ENCODE measurements at places on chromosomes 11 and 22.

DNA sequence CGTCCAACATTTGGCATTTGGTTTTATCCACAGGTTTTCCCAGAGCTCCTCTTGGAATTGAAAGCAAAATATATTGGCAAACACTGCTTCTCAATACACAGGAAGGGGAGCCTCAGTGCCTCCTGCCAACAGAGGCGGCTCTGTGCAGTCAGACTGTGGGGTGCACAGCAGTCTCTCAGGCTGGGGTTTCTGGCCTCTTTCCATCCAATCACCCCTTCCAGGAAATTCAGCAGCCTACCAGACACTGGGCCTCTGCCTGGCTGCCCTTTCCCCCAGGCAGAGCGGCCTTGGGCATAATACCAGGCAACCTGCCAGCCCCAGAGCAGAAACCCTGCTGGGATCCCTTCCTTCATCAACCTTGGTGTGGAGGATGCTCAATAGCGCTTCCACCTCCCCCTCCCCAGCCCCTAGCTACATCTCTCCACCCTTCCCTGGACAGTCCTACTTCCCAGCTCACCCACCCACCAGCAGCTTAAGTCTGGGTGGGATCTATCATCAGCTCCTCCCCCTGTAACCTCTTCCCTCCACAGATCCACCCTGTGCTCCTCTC, 17.8 kb upstream of the RAPSN start:
- DNase-seq = no peak

DNA sequence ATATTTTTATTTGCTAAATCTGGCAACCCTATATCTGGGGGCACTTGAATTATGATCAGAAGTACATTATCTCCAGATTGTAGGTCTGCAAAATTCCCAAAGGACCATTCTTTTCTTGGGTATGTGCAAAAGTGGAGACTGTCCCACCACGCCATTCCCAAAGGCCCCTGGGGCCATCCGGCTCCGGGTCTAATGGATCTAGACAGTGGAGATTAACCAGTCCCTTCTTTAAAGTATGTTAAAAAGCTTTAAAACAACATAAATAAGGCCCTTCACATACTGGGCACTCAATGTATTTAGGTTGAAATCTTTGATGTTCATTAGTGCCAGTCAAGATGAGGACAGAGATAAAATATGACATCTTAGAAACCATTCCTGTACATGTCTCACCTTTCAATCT, 124.1 kb downstream of the MAML2 start:
- DNase-seq = no peak

DNA sequence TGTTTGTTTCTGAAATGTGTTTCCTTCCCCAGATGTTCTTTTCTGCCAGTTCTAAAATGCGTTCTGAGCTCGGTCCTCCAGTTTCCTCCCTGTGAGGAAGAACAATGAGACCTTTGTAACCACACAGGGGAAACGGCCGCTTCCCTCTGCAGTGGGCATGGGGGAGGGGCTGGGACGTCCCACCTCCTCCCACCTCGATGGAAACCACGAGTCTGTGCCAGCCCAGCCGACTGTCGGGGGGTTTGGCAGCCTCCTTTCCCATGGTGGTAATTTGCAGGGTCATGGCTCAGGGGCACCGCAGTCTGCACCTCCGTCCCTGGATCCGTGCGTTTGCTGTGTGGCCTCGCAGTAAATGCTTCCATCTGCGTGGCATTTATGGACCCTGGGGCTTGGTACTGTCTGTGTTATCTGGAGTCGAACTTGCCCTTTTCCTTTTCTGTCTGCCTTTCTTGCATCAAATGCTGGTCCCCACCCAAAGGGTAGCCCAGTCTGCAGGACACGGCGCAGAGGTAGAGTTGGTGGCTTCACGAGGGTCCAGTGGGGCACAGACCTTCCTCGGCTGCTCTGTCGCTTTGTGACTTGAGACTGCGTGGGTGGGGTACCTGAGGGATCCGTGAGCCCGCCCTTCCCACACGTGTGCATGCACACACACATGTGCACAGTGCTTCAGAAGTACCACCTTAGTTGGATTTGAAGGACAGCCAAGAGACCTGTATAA, 16.1 kb downstream of the LRP5 start:
- no peak for DNase-seq

DNA sequence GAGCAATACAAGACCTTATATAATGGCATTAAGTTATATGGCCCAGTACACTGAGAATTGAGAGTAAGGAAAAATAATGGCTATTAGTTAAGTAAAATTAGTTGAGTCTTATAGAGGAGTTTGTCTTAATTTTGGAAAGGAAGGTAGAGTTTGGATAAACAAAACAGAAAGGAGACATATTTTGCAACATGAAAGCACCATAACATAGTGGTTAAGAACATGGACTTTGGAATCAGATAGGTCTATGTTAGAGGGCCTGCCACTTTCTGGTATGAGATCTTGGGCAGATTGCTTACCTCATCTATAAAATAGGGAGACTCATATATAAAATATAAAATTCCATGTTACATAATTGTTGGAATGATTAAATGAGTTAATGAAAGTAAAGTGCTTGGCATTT, 68.9 kb downstream of the CSTPP1 start:
- no peak for DNase-seq

- no peak for DNase-seq
These were observed 49.4 kb downstream of the RRAS2 start for GRCh38 chr11:14309425-14310192.

DNA sequence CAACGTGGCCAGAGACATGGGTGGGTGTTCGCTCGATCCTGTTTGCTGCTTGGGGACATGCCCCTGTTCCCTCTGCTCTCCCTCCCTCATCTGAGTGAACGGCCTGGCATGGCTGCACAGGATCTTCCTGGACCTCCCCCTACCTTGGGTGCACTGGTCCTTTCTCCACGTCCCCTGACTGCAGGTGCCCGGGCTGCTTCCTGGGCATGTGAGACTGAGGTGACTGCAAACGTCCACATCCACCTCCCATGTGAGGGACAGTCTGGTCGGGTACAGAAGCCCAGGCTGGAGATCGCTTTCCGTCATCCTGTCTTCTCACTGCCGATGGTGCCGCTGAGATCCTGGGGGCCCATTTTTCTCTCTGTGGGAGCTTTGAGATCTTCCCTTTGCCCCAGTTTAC, 11.8 kb downstream of the SULT4A1 start:
- DNase-seq = no peak

DNA sequence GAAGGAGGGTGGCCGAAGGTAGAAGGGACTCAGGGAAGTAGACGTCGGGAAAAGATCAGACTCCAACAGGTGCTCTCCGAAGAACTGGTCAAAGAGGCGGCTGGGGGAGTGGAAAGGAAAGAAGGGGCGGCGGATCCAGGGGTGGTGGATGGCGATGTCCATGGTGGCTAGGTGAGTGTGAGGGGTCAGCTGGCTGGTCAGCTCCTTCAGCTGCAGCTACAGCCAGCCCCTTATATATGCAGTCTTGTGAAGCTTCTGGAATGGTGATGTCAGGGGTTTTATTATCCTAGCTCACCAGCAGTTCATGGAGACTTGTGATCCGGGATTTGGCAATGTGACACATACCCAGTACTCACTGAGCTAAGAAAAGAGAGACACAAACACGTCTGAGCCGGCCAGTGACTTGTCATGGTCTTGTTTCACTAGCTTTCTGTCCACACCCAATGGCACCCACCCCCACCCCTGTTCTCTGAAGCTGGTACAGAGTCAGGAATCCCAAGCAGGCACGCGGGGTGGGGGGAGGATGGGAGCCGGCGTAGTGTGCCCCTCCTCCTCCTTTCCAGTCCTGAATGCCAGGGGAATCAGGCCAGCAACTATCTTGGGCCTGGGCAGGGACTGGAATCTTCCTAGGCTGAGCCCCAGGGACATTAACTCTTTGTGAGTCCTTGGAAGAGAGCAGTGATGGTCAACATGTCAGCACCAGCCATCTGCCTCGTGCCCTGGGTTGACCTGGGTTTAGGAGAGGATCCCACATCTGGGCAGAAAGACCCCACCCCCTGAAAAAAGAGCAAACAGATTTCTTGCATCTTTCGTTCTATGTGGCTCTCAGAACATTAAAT, at the start of gene CRYAB:
Gene CRYAB, minus strand, starts transcription at position 208 of the 839 bp plus-strand sequence. Its CDS starts 46 bp downstream, at position 162.
- DNase-seq = no peak

DNA sequence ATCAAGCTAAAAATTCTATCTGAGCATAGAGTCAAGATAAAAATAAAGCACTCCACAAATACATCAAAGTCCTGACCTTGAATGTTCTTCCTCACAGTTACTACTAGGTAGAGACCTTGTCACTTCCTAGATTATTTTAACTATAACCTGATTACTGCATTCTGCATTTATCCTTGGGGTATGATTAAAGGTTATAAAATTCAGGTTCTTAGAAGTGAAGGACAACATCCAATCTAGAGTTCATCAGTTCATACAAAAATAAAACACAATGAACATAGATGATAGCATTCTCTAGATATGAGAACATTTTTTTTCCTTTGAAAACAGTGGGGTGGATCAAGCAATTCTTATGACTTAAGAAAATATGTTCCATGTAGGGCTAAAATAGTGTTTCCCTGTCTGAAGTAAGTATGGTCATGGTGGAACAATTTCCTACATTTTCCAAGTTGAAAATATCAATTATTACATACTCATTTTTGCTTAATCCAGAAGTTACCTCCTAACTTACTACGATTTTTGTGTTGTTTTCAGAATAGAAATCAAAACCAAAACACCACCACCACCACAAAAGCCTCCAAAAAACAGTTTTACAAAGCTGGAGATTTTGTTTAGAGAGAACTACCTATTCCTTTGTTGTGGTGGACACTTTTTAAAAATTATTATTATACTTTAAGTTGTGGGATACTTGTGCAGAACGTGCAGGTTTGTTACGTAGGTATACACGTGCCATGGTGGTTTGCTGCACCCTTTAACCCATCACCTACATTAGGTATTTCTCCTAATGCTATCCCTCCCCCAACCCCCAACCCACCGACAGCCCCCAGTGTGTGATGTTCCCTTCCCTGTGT, 112.0 kb upstream of the DDI1 start:
- no peak for DNase-seq

GRCh38 chr11:69510471-69511357, 29.3 kb downstream of the LINC01488 start:
- DNase-seq = no peak

DNA sequence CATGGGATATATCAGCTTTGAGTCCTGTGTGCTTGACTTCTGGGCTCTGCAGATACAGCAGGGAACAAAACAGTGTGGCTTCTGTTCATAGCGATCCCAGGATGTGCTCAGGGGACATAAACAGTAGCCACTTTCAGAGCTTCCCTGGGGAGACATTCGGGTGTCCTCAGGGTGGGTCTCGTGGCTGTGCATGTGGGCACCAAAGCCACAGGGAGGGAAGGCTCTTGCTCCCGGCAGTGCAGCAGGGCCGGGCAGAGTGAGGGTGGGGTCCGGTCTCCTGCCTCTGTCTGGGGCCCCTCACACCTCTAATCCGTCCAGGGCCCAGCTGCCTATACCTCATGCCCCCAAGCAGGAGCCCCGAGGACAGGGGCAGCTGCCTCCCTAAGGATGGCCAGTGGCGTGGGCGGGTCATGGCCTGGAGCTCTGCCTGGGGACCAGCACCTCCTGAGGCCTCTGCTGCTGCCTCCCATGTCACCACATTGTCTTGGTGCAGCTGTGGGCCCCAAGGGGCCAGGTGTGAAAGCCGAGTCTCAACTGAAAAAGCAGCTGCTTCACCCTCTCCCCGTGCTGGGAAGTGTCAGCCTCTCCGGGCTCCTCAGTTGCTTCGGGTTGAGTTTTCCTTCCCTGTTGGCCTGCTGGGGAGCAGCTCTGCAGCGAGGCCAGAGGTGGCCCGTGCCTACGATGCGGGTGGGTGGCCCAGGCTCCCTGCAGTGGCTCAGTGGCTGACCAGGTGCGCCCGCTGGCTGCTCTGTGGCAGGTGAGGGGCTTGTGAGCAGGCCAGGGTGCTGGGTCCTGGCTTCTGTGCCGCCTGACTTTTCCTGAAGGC, 3.8 kb downstream of the TPCN2 start:
- no peak for DNase-seq

GRCh38 chr11:765025-765801, 12.1 kb downstream of the GATD1 start:
- DNase-seq = peak; percentile 39

- DNase-seq = no peak
These were observed 4.6 kb downstream of the ST3GAL4 start for GRCh38 chr11:126360049-126360446.

DNA sequence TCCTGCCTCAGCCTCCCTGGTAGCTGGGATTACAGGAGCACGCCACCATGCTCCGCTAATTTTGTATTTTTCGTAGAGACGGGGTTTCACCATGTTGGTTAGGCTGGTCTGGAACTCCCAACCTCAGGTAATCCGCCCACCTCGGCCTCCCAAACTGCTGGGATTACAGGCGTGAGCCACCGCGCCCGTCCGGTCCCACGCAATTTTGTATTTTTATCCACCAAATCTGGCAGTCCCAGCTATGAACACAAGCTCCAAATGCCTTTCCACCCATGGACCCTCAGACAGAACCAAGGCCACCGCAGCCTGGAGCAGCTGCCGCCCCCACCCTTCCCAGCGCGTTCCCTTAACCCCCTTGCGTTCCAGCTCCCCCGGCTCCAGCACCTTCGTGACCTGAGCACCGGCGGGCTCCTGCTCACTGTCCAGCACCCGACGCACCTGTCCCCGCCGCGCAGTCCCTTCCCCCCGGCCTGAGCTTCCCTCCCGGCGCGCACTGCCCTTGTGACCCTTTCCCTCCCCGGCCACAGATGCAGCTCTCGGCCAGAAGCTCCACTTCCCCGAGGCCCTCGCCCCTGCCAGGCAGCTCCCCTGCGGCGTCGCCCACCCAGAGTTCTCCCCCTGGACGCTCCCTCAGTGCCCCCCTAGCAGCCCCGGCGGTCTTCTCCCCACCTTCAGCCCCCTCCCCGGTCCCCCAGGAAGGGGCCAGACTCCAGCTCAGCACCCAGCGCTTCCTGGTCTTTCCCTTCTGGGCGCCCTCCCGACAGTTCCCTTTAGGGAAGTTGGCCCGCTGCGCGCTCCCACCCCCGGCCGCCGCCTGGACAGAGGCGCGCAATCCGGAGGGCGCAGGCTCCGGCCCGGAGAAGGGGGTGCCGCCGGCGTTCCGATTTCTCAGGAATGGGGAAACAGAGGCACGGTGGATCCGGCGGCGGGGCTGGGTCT, 5.6 kb upstream of the ZBED4 start:
- no peak for DNase-seq

Measured in stimulated activated CD4-positive, alpha-beta T cell treated with anti-CD3 and anti-CD28 coated beads, TNF-alpha, amount 100 ng/mL, for 4 hours (primary cell).